ENCODE measurements at places on chromosomes 3 and 15.

DNA sequence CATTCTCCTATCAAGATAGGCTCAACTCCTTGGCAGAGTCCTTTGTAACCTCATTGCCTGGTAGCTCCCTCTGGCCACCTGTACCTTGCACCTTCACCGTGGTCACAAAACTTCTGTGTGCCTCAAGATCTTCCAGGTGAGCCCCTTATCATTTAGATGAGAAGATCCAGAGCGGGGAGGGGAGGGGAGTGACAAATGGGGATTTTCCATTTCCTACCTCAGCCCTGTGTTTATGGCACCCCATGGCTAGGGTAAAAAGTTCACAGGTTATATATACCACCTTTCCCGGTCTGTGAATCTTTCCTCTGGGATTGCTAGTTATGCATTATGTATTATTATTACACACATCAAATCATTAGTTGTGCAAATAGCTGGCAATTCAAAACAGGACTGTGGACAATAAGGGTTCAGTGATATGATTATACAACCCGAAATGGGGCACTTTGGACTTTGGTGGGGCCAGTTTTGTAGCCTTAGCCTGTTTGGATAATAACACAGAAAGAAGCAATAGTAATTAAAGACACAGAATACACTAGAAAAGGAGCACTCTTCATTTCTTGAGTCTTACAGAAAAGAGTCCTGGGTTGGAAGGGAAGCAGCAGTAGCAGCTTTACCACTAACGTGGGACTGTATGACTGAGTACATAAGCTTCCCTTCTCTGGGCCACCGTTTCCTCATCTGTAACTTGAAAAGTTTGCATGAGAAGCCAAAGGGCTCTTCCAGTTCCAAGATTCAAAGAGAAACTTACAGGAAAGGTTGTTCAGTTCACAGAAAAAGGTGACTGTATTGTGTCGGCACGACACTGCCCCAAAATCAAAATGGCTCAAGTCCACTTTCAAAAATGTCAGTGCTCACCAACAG lies 7.1 kb downstream of the TLE3 start:
- peak; percentile 21 for DNase-seq

DNA sequence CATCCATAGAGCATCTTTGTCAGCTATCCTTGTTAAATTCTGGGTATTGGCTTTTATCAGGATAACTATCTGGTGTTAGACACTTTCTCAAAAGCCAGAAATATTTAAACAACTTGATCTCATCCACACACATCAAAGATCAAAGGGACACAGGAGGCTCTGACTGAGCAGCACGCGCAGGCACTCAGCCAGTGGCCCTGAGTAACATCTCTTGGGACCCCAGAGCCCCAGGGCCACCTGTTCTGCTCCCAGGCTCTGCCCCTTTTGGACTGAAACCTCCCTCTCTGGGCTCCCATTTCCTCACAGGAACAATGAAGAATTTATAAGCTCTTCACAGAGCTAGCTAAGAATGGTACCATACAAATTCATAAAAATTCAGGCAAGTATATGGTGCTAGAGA lies 16.1 kb downstream of the ATP10A start:
- DNase-seq, result no peak

GRCh38 chr3:184255291-184256039 lies 5.9 kb downstream of the CAMK2N2 start:
- peak; percentile 50 for DNase-seq

DNA sequence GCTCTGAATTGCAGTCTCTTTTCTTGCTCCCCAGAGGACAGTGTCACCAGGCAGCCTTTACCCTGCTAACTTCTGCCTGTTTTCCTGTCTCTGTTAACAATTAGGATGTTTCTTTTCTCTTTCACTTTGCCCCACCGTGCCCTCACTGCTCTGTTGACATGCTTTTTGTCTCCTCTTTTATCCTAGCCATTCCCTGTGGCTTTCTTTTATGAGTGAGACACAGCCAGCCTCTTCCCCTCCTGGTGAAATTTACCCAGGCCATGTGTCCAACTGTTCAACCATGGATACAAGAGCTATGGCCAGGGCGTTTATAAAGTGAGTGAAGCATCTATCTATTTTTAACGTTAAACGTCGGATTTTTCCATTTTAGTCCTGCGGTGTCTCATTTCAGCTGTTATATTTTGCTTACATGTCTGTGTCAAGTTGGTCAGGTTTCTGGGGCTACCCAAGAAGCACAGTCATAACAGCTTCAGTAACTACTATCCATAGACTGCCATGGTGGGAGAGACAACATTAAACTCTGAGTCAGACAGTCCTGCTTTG lies 443.2 kb upstream of the AZI2 start:
- no peak for DNase-seq

DNA sequence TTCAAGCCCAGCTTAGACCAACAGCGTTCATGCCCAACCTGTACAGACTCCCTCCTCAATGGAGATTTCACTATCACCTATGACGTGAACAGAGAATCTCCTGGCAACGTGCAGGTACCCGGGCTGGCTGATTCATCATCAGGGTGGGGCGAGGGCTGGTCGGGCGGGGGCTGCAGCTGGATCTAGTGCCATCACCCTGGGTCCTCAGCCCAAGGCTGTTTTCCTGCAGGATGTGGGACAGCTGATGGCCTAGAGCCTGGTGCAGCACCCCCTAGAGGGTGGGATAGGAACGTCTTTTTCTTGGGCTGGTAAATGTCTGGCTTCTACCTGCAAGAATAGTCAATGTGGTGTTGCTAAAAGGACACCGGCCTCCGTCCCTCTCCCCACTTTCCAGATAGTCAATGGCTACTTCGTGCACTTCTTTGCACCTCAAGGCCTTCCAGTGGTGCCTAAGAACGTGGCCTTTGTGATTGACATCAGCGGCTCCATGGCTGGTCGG lies 4.4 kb downstream of the ITIH3 start:
- DNase-seq, result peak; percentile 41

- no peak for DNase-seq
Measured at GRCh38 chr3:159301961-159302360, 500.1 kb downstream of the MFSD1 start.
